ENCODE measurements at places on chromosomes 6 and 20.

- DNase-seq = no peak
Measured at GRCh38 chr6:75044846-75045245, 161.0 kb downstream of the COL12A1 start.

DNA sequence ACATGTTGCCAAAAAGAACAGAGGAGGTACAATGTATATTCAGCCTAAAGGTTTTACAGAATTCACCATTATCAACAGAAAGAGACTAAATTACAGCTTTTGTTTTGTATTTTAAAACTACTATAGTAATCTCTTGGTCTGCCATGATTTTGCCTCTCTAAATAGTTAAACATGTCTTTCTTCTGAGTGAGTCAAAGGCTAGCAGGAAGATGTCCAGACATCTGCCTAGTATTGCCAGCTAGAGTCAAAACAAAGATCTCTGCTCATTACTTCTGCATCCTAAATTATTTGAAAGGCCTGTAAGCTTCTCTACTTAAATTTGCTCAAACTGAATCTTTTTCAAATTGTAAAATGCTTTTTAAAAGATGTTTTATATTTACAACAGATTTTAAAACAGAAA, 8.8 kb downstream of the ASF1A start:
- no peak for DNase-seq

DNA sequence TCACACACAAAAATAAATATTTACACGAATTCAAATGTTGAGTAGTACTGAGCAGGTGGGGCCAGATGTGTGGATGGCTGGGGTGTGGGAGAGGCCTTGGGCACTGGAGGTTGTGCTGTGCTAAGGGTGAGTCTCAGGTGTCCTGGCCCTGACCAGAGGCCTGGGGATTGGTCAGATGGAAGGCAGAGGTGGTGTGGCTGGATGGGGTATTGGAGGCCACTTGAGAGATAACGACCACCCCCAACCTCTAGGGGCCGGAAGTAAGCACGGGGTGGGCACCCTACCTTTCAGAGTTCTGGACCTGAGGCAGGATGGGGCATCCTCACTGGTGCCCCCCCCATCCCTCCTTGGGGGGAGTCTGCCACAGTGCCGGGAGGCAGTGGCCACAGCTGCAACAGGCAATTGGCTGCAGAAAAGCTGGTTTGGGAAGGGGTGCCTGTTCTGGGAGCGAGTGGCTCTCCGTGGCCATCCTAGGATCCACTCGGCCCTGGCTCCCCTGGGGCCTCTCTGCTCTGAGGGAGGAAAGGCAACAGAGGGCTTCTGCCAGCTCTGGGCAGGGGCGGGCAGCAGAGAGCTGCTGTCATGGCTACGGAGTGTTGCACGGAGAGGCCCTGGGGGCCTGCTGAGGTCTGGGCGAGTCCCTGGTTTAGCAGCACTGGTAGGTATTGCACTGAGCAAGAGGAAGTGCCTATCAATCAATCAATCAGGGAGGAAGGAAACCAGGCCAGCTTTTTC, 87.6 kb downstream of the ASXL1 start:
- peak; percentile 31 for DNase-seq

DNA sequence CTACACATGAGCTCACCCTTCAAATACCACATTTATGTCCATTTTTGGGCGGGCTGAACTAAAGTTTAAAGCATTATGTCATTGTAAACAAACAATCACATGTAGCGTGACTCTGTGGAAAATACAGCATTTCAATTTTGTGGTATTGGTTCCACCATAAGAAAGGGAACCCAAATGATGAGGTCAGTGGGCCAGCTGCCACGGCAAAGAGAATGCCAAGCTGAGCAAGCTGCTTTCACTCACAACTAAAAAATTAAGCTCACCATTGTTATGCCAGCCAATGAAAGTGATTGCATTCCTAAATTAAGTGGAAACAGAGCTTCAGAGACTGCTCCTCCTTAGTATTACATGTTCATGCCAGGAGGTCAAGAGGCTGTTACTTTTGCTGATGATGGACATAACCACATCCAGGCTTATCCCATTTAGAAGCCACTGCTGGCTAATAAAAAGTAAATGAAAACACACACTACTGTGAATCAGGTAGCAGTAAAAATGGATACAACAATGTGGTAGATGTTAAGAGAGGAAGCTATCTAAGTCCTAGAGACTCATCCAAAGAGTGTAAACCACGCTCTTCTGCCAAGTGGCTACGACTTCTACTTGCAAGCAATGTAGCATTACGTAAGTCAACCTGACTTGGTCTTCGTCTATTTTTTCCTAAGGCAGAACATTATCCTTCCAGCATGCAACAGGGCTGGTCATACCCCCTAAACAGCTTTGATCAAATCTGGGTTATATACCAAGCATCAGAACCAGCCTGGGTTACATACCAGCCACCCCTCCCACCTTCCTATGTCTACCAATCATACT, 164.8 kb downstream of the BACH2 start:
- no peak for DNase-seq

- peak; percentile 73 for DNase-seq
Measured at GRCh38 chr6:160930547-160931377, 60.8 kb upstream of the MAP3K4 start.

- DNase-seq = no peak
Measured at GRCh38 chr20:39829256-39829655, 859.8 kb downstream of the MAFB start.

GRCh38 chr20:37544386-37544785, 16.7 kb upstream of the BLCAP start:
- DNase-seq = no peak

- DNase-seq = no peak
Measured at GRCh38 chr6:99602520-99603420, 3.9 kb upstream of the PRDM13 start.

GRCh38 chr6:38722727-38723334, 7.7 kb downstream of the DNAH8 start:
- no peak for DNase-seq

- DNase-seq = no peak
Measured at GRCh38 chr20:61950641-61951071, 115.0 kb downstream of the TAF4 start.

Data from midbrain (tissue), 1 donor.